Stimulated activated CD4-positive, alpha-beta T cell treated with anti-CD3 and anti-CD28 coated beads, Interleukin-1b, Interleukin-23, amount 100 ng/mL, for 4 hours (primary cell): ENCODE measurements at places on chromosomes 7 and 10.

DNA sequence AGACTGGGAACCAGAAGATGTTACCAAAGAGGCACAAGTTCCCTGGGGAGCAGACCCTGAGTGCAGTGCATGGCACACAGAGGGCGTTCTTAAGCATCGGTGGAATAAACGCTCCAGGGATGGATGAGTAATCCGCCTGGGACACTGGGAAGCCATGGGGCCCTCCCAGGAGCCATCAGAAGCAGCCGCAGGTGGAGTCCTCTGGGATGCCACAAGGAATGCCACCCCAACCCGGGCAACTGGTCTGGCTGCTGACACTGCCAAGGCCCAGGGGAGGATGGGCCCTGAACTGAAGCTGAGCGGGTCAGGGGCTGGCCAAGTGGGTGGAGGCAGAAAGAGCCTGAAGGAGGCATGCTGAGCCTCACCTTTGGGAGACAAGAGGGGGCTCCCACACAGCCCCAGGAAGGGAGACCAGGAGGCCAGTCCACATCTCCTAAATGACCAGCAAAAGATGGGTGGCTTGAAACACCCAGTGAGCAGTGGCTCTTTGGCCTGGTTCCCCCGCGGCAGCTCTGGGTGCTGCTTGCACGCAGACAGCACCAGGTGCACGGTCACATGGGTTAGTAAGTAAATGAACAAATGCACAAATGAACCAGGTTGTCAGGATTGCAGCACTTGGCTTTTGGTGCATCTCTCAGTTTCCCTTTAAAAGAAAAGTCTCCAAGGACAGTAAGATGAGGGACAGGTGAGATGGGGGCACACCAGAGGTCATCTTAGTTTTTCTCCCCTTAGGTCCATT is 141.3 kb upstream of the ZMIZ1 start:
- no peak for DNase-seq

- DNase-seq, result no peak
These were observed 31.9 kb upstream of the GPR26 start for GRCh38 chr10:123634221-123634620.

GRCh38 chr10:6455592-6455991 is 124.5 kb downstream of the PRKCQ start:
- DNase-seq, result no peak

- DNase-seq, result no peak
These were observed 319.0 kb downstream of the GRID1 start for GRCh38 chr10:86047588-86047987.

- DNase-seq, result no peak
These were observed 25.9 kb upstream of the GOLGA7B start for GRCh38 chr10:97823734-97824133.

- no peak for DNase-seq
These were observed 18.3 kb downstream of the WDR91 start for GRCh38 chr7:135192914-135193536.

DNA sequence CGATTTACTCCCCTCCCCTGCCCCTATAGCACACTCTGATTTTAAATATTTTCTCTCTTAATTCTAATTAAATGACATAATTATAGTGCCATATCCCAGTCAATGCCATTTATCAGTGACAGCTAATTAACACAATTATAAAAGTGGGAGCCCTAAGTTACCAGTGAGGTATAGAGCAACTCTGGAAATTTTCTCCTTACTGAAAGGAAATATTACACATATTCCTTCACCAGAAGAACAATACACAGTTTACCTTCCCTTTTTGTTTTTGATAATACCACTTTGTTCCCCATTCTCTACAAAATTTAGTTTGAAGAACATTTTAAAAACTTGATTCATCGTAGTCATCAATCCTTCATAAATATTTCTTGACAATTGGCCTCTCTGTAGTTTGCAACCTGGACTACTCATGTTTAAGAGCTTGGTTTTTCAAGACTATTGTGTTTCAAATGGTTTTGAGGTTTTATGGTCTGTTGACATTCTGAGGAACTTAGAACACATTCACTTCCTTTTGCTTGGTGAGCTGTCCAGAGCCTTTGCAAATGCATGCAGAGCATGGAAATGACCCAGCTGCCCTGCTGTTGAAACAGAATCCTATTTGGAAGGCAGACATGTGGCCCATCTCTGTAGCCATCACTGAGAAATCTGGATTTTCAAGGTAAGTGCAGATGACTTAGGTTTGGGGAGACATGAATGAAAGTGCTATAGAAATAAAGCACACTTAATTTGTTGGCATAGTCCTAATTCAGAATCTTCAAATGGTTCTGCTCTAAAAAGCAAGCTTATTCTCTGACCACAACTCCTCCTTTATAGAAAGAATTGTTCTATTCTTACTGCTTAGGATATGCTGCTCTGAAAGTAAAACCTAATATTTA is at the start of gene GPR141:
TSS of gene GPR141 (plus strand) at position 521 of the 875 bp plus-strand sequence. CDS start 56,628 bp downstream, outside the sequence.
- DNase-seq, result no peak

- no peak for DNase-seq
These were observed 138.5 kb downstream of the SRPK2 start for GRCh38 chr7:105250239-105250638.

- no peak for DNase-seq
These were observed 108.9 kb upstream of the ZMIZ1 start for GRCh38 chr10:78959924-78960285.

- DNase-seq, result peak; percentile 59
These were observed 81.7 kb downstream of the RNF216 start for GRCh38 chr7:5699467-5700384.

DNA sequence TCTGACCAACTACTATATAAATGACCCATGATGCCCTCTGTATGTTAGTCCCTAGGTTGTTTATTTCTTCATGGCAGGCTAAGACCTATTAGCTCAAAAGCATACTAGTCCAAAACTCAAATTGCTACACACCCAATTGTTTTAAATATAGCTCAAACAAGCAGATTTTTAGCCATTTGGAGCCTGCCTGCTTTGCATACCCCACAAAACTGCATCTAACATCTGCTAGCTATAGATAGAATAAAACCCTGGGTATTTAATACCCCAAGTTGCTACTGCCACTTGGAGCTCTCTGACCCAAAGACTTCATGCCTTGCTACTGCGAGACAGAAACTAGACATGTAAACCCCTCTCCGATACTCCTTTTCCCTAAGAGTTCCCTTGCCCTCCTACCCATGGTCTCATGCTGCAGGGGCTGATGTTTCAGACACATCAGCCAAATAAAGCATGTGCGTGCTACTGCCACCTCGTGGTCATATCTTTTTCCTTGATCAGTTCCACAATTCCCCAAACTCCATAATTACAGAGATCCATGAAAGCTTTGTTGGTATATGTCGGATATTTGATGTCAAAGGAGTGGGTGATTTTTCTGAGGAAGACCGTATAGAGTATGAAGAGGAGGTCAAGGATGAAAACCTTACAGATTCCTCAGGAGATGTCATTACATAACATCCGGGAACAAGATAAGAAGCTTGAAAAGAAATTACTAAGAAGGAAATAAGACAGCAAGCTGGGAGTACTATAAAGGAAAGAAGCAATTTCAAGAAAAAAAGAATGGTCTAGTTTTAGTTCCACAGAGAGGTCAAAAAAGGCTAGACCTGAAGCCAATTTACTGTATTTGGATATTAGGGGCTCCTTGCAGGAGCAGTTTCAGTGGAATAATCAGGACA is 386.6 kb downstream of the SH2D4B start:
- DNase-seq, result no peak

DNA sequence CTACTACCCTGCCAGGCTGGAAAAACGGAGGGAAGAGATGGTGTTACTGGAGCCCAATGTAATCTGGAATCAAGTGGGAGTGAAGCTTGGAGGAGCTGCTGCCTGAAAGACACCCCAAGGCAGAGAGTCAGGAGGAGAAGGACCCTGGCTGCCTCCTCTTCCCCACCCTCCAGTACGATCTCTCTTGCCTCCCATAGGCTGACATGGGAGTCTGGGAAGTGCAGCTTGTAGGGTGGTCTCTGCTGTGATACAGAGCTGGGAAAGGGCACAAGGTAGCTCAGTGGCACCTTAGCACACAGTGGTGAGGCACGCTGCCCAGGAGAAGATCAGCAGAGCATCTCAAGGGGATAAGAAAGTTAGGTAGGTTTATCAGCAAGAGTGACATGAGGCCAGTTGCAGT is 35.9 kb downstream of the EMX2 start:
- DNase-seq, result no peak

DNA sequence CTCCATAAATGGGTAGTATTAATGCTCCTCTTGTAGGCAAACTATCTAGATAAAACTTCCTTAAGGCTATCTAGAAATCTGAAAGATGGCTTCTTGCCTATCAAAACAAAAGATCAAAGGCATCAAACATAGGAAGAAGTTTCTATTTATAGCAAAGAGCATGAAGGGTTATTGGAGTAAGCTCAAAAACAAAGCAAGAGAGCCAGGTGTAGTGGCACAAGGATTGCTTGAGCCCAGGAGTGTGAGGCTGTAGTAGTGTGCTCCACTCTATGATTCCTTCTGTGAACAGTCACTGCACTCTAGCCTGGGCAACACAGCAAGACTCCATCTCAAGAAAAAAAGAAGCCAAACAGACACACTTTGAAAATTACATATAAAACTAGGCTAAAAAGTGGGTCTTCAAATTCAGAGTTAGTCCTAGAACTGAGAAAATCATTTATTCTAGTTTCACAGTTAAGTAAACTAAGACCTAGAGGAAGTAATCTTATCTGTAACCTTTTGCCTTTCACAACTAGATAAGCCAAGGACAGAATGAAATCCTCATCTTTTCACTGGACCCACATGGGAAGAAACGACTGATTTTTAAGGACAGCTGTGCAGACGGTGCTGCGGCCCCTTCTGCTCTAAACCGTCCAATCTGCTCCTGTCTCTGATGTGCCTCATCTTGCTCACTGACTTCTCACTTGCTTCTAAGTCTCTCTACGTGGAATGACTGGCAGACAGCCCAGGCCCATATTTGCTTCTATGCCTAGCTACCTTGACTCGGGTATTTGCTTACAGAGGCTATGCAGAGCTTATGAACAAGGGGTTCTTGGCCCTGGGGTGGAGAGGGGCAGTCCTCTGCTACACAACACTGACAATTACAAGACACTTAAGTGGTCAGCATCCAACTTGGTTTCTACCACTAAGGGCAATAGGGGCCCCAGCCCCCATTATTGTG is 50.0 kb downstream of the ESYT2 start:
- no peak for DNase-seq

GRCh38 chr10:63168821-63169462 is 35.8 kb downstream of the NRBF2 start:
- DNase-seq, result no peak

DNA sequence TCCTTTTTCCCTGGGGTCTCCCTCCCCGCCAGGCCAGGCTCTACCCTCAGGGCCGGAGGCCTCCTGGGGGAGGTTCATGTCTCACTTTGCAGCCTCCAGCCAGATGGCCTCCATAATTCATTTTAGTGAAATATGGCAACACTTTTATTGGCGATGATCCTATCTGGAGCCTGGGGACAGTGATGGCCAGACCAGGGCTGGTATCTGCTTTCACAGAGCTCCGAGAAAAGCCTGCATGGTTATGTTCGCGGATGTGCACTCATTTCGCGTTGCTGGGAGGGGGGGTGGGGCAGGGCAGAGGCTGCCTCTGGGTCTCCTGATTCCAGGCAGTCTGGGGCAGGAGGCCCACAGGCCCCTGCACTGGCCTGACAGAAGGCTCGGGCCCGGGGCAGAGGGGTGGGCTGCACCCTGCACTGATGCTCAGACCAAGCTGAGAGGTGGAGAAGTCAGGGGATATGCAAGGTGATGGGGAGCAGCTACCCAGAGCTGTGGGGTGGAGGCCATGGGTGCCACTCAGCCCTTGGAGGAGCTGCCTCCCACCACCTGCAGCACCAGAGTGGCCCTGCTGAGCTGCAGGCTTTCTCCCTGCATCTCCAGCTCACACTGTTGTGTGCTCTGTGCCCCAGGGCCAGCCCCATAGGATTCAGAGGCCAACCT is 85.3 kb upstream of the RET start:
- DNase-seq, result no peak

GRCh38 chr10:21257919-21258318 is 267.6 kb downstream of the SKIDA1 start:
- no peak for DNase-seq

- no peak for DNase-seq
These were observed 132.6 kb downstream of the LHPP start for GRCh38 chr10:124594240-124594639.

DNA sequence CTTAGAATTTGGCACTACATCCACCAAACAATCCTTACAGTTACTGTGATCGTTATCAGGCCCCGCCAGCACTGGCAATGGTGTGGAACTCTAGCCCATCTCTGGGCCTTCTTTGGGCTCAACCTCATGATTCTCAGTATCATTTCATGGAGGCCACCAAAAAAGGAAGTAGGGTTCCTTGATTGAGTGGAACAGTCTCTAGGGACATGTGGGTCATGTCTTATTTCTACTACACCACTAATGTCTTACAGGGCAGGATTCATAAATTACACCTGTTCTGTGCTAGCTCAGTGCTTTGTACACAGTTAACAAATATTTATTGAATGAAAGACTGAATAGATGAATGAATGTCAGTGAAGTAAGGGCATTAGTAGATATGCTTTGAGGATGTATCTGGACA is 53.9 kb downstream of the AP3M1 start:
- DNase-seq, result no peak

DNA sequence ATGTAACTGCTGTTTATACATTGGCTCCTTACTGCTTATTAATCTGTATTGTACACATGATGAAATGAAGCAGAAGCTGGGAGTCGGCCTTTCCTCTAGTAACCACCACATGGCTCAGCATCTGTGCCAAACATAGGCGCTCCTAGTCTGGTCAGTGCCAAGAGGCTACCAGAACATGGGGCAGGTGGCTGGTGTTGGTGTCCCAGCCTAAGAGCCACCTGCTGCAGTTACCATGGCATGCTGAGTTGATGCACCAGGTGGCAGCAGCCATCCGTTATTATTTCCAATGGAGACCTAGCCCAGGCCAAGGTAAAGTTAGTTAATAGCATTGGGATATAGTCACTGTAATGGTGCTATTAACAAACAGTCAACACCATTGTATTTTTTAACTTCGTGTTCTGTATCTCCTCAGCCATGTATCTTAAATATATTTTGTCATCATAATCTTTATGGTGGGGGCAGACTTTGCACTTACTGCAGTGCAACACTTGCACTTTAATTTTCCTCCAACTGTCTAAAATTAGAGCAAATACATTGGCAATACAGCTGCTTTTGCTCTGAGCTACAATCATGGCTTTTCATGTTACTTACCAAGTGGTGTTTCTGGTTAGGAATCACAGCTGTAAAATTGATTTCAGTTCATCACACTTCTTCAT is 33.1 kb downstream of the HBP1 start:
- DNase-seq, result no peak
